ENCODE measurements at places on chromosomes 3 and 15.

- ATAC-seq, result no peak
These were observed 101.5 kb upstream of the TMC3 start for GRCh38 chr15:81475471-81475870.

DNA sequence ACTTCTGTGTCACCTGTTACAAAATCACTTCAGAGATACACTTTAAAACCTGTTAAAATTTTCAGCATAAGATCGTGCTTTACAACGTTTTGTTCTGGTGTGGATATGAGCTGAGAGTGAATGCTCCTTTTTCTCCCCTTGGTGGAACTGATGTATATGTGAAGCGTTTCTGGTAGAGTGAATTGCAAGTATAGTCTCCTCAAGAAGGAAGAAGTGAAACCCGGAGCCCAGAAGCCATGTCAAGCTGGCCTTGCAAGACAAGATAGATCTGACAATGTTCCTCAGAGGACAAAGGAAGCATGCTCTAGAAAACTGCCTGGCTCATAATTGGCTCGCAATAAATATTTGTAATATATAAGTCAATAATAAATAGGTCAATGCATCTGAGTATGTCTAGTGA is 23.6 kb downstream of the SERPINI2 start:
- no peak for ATAC-seq

DNA sequence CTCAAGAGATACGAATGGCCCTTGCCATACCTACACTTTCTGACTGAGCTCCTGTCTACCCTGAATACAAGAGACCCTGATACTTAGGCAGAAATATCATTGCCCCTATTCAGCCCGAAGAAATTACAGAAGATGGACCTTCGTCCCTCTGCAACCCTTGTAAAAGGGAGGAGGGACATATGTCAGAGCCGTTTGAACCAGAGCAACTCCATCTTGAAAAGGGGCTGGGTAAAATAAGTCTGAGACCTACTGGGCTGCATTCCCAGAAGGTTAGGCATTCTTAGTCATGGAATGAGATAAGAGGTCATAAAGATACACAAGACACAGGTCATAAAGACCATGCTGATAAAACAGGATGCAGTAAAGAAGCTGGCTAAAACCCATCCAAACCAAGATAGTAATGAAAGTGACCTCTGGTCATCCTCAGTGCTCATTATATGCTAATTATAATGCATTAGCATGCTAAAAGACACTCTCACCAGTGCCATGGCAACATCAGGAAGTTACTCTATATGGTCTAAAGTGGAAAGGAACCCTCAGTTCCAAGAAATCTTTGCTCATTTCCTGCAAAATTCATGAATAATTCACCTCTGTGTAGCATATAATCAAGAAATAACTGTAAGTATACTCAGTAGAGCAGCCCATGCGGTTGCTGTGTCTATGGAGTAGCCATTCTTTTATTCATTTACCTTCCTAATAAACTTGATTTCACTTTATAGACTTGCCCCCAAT is 49.7 kb upstream of the GPD1L start:
- no peak for ATAC-seq

DNA sequence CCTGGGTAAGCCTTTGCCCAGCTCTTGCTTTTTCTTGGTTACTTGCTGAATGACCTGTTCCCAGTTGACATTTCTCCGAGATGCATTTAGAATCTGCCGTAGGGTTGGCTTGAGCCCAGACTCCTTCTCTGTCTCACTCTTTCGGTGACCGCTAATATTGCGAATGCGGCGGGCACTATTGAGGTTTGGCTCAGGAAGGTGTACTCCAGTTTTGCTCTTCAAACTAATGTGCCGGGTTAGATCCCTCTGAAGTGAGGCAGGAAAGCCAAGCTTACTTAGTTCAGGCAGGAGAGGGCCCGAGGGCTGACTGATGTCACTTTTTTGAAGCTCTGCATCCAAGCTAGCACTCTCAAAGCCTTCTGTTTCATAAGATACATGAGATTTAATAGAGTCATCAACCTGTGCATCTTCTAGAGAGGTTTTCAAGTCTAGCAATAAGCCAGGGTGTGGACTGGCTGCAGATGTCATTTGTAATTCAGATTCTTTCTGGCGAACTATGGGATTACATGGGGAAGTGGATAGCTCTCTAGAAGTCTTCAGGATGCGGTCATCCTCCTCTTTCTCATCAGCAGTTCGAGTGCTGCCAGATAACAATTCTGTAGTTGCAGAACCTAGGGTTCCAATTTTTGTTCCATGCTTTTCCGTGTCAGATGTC is 41.0 kb downstream of the ZNF106 start:
- no peak for ATAC-seq

- ATAC-seq, result no peak
These were observed 51.2 kb upstream of the MLF1 start for GRCh38 chr3:158519776-158520175.

DNA sequence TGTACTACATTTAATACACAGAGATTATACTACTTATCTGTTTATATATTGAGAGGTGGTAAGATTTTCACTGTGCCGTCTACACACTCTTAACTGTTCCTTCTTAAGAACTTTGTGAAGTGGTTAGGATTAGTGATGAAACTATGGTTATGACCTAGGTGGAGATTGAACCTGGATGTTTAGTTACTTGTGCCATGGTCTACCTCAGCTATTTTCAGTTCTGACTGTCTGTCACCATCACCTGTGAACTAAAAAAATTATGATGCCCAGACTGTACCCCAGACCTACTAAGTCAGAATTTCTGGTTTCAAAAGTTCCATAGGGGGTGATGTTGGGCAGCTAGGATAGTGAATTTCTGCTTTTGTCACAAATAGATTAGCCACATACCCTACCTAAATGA is 6.4 kb downstream of the RASA2 start:
- ATAC-seq, result no peak

DNA sequence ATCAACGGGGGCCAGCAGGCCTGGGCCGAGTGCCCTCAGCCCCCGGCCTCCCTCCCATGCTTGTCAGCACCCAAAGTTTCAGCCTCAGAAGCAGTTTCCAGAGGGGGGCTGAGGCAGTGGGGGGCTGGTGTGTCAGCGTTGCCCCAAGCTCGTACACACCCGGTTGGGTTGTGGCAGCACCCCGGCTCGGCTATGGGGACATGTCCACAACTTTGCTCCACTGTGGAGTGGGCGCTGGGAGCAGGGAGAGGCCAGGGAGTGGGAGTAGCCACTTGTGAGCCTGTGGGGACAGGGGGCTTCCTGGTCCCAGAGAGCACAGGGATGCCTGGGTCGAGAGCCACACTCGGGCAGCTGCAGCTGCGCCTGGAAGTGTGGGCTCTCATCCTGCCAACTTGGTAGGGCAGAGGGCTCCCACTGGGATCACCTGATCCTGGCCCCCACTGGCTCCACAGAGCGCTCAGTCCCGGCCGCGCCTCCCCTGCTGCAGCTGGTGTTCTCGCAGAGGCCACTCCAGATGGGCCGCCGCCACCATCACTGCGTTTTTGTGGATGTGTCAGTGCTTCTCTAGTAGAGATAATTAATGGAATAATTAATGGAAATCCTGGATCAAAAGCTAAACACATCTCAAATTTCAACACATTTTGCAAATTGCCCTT is 75.1 kb downstream of the NR1D2 start:
- ATAC-seq, result no peak

GRCh38 chr15:56886363-56886931 is 32.0 kb upstream of the TCF12 start:
- ATAC-seq, result no peak

DNA sequence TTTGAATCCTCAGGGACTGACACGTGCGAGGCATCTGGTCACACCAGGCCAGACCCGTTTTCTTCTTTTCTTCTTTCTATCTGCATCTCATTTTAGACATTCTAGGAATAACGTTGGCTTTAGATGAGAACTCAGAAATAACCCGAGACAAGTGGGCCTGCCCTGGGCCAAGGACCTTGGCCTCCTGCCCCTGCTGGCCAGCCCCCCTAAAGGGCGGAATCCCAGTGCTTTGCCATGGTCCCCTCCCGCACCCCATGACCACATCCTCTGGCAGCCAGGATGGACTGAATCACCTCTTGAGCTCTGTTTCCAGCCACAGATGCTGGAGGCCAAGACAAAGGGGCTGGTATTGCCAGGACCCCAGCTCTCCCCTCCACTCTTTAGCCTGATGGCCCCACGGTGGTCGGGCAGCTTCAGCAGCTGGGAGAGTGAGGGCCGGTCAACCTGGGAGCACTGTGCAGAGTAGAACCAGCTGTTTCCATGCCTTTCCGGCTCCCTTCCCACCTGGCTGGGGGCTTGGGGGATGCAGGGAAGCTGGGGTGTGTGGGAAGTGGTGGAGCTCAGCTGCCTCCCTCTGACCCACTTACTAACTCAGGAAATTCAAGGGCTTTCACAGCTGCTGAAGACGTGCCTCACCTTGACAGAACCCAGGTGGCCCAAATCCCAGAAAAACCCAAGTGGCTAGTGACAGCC is 190.9 kb downstream of the FAM43A start:
- peak; percentile 49 for ATAC-seq

DNA sequence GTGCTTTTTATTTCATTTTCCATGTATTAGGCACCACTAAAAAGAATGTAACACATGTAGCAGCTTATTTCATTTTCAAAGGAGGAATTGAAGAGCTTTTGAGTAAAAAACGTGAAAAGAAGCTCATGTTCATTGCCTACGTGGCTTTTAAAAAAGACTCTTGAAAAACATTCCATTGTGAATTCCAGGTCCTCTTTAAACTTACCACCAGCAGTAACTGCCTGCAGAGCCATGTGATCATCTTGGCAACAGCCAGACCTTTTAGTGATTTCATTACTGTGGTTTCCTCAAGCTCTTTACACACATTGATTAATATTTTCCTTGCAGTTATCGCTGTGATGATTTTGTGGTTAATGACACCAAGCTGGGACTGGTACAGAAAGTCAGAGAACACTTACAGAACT is 43.8 kb upstream of the FBXL22 start:
- peak; percentile 71 for ATAC-seq

DNA sequence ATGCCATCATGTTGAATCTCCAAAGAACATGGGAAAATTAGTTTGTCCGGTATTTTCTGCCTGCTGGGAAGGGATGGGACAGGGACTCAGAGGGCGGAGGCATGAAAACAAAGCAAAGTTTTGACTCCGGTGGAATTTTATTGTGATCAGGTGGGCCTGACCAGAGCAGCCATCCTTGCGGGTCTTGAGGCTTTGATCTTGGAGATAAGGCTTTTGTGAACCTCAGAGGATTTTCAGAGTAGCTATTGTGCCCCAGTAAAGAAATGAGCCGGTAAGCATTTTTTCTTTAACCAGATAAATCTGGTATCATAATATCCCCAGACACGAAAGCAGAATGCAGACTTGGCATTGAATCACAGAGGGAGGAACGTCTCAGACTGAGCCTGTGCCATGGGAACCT is 99.4 kb upstream of the TNIK start:
- no peak for ATAC-seq

- ATAC-seq, result no peak
These were observed 4.9 kb upstream of the CHRNA3 start for GRCh38 chr15:78625606-78626280.

GRCh38 chr3:23395115-23395514 is 192.0 kb downstream of the UBE2E2 start:
- ATAC-seq, result no peak

DNA sequence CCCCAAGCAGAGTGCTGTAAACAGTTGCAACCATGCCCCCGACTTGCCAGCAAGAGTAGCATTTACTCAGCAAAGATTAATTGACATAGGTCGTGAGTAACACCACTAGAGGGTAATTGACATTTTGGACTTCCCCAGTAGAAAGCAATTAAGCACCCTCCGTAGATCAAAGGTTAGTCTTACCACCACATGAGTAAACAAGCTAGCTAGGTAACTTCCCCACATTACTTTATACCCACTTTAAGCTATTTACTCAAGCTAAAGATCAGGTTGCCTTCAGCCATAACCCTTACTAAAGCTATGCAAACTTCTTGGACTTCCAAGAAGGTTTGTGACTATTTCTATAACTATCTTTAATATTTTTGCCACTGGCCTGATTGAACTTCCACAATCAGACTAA is 1072.7 kb downstream of the OTOL1 start:
- no peak for ATAC-seq

DNA sequence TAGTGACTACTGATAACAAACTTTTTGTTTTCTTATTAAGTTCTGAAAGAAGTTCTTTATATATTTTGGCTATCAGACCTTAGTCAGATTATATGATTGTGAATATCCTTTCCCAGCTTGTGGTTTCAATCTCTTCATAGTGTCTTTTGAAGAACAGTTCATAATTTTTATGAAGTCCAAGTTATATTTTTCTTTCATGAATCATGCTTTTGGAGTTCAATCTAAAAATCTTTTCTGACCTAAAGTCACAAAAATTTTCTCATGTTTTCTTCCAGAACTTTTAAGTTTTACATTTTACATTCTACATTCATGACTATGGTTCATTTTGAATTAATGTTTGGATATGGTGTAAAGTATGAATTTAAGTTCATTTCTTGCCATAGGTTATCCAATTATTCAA is 34.2 kb upstream of the OCA2 start:
- ATAC-seq, result no peak

GRCh38 chr3:177441813-177442646 is 244.7 kb upstream of the TBL1XR1 start:
- ATAC-seq, result peak; percentile 48

- no peak for ATAC-seq
These were observed 91.6 kb downstream of the ADCY5 start for GRCh38 chr3:123357275-123357674.

- no peak for ATAC-seq
These were observed 2.5 kb downstream of the DLG1 start for GRCh38 chr3:197295871-197296270.

GRCh38 chr3:42647821-42648459 is 5.6 kb upstream of the ZBTB47 start:
- ATAC-seq, result no peak

- ATAC-seq, result no peak
These were observed 156.6 kb downstream of the FHIT start for GRCh38 chr3:61094608-61095007.

DNA sequence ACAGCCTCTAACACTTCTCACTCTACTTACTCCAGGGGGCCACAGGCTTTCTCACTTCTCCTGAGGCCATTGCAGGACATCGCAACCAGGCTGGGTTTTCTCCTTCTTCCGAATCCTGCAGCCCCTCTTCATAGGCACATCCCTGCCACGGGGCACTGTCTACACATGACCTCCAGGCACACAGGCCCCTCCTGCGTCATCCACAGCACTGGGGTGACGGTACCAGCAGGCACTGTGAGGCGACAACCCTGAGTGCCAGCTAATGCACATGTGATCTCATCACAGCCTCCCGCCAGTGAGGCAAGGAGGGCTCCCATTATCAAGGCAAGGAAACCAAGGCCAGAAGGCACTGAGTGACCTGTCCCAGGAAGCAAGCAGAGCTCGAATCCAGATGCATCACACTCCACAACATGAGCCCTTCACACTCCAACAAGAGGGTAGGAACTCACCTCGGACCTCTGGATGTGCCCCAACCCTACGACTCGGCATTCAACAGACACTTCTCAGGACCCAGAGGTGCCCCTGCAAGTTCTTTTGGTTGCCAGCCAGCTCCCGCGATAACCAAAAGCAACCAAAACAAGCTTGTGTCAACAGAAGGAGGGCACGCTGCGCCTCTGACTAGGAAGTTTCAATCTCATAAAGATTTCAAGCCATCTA is 16.7 kb downstream of the FAM174B start:
- no peak for ATAC-seq
